CD4-positive, alpha-beta T cell treated with Interleukin-12 subunit alpha and Interleukin-12 subunit beta, for 1 hour (primary cell): ENCODE measurements at places on chromosomes 3 and 15.

DNA sequence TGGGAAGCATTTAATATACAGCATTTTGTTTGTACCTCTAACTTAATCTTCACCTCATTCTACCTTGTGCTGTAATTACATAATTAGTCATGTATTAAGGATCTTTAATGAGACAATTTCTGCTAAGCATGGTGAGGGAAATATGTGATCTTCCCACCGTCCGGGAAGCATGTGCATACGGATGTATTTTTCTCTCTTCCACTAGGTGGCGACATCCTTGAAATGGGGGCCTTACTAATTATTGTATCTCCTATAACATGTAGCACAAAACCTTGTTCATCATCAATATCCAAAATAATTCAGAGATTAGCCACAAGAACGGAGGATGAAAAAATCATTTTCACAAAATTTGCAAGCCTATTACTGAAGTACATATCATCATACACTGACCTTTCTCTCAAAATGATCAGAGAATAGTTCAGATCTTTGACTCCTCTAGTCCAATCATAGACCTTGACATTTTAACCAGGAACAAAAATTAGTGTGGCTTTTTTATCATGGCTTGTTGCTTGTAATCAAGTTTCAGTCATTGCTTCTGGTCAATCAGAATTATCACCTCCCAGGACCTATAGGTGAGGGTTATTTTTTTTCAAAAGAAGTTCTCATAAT, 148.9 kb upstream of the GBE1 start:
- DNase-seq, result peak; percentile 31

DNA sequence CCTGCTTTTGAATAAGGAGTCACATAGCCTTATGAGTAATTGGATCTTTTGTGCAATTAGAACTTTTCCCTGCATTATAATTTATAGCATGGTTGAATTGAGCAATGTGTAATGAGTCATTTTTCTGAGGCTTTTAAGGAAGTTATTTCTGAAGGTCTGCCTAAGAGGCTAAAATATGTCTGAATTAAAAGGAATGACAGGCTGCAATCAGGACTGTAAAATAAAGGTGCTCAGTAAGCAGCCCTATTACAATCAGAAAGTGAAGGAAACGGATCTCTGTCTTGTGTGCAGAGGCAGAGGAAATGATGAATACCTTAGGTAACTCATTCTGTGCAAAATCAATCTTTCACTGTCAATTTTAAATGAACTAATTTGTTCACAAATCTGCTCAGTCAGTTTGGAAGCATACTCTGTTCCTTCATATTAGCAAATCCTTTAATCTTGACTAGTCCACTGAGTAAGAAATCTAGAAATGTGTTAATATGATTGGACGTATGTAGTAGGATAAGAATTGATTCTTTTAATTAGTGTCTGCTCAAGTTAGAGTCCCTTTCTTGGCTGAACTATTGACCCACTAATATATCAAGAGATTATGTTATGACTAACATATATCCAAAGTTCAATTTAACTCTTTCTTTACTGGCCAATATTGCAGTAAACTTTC, 290.1 kb downstream of the ZIC1 start:
- no peak for DNase-seq

DNA sequence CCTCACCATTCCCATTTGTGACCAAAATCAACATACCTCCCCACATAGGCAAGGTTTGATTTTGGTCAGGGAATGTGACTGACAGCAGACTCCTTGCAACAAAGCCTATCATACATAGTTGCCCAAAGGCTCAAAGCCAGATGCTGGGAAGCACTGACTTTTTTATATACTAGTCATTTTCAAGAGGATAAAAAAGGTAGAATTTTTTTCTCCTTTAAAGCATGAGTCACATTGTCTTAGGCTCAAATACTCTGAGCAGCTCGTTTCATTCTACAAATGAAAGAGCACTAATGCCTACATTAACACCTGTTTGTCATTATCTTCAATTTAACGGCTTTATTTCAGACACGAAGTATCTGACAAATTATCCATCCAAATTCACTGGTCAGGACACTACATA, 36.2 kb downstream of the ICE2 start:
- DNase-seq, result no peak

GRCh38 chr3:129404610-129405009, 23.8 kb downstream of the EFCAB12 start:
- DNase-seq, result no peak

GRCh38 chr3:71163198-71163918, 420.2 kb downstream of the FOXP1 start:
- no peak for DNase-seq

DNA sequence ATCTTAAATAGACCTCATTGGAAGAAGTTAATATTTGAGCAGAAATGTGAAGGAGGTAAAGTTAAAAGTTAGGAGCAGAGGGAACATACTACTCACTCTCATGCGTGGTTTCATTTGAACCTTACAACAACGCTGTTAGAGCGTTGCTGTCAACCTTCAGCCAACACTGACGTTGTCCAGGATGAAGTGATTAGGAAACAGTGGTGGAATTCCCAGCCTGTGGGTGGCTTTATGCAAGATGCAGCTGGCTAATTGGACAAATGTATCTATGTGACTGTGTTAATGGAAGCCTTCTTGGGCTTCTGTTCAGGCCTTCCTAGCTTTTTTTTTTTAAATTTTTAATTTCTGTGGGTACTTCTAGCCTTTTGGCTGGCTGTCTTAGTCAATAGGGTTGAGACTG, 40.5 kb downstream of the PTPRG start:
- DNase-seq, result no peak

- no peak for DNase-seq
These were observed 72.8 kb upstream of the CTNNB1 start for GRCh38 chr3:41126472-41126871.

DNA sequence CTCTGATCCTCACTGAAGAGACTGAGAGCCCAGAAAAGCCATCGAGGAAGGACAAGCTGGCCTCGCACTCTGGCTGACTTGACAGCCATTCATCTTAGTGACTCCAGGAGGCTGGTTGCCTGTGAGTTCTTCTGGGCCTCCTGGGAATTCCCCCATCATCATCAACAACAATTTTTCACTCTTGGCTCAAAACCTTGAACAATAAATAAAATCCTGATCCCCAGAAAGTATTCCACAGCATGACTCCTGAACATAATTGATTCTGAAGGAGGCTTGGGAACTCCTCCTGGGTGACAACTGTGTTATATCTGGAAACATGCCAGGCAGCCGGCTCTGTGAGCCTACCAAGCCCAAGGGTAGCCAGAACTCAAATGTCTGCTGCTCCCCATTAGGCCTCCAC, 188.6 kb downstream of the SHQ1 start:
- DNase-seq, result no peak
